ENCODE measurements at places on chromosomes 2 and 18.

- no peak for DNase-seq
These were observed 32.3 kb downstream of the TMEM37 start for GRCh38 chr2:119463990-119464389.

- no peak for DNase-seq
These were observed 111.5 kb upstream of the ZNF236 start for GRCh38 chr18:76710646-76711520.

GRCh38 chr2:57782587-57782986 lies 264.0 kb upstream of the VRK2 start:
- DNase-seq: no peak

DNA sequence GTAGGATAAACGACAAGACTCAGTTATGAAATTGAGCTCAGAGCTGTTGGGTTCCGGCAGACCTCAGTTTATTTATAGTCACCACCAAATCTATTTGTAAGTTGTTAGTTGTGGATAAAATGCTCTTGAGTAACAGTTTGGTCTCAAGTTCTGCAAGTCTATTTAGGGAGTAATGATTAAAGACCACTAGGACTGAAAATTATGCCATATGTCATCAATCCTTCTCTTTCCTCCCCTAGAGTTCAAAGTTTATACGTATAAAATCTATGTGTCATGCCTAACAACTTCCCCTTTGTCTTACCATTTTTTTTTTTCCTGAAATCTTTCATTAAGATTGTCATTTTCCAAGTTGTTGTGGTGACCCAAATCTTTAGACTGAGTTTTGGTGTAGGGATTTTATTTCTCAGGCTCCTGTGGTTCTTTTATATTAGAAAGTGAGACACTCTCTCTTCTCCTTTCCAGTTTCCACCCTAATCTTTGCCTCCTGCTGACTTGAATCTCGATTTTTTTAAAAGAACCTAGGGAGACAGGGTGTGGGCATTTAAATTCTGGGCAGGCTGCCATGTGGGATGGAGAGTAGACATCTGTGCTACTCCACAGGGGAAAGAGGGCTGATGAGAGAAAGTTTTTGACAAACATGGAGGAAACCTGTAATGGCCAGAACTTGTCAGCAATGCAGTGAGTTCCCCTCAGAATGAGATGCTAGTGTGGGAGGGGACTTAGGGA lies 51.0 kb downstream of the LAMA3 start:
- DNase-seq: no peak

- no peak for DNase-seq
These were observed 201.7 kb upstream of the CWC22 start for GRCh38 chr2:180208841-180209240.

DNA sequence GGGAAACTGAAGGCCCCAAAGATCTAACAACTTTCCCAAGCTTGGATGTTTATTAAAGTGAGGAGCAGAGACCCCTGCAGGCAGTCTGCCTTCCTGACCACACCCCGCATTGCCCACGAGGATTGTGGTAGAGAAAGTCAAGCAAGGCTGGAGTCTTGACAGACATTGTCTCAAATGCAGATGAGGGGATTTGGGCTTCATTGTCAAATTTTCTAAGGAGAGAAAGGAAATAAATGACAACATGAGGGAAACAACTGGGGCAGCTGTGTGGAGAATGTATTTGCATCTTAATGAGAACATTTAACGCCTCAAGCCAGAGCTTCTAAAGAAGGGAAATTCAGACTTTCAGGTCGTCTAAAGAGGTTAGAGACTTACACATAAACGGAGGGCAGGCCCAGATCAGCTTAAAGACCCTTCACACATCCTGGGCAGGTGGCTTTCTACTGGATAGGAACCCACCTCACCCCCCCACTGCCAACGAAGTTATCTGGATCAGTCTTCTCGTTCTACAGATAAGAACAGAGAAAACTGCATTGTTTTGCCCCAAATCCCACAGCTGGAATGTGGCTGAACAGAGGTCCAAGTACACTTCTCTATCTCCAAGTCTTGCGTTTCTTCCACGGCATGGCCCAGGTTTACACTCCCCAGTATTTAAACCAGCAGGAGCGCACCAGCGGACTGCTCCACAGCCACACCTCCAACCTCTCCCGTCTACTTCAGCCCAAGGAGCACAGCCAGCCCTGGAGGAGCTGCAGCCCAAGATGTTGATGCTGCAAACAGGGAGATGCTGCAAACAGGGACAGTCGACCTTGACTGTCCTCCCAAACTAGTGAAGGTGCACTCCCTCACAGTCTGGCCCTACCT lies 16.2 kb upstream of the SCG2 start:
- no peak for DNase-seq

GRCh38 chr2:175478096-175478768 lies 296.7 kb upstream of the ATP5MC3 start:
- no peak for DNase-seq

Measured in CD4-positive, alpha-beta T cell treated with Interferon alpha-2 for 1 hour (primary cell).